ENCODE measurements at places on chromosomes 3 and 15.

DNA sequence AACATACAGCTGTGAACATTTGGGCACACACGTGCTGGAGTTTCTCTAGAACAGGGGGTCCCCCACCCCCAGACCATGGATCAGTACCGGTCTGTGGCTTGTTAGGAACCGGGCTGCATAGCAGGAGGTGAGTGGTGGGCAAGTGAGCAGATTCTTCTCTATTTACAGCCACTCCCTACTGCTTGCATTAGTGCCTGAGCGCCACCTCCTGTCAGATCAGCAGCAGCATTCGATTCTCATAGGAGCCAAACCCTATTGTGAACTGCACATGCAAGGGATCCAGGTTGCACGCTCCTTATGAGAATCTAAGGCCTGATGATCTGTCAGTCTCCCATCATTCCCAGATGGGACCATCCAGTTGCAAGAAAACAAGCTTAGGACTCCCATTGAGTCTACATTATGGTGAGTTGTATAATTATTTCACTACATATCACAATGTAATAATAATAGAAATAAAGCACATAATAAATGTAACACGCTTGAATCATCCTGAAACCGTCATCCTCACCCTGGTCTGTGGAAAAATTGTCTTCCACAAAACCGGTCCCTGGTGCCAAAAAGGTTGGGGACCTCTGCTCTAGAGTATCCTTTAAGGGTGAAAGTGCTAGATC lies 25.8 kb downstream of the CHRM5 start:
- peak; percentile 19 for DNase-seq

DNA sequence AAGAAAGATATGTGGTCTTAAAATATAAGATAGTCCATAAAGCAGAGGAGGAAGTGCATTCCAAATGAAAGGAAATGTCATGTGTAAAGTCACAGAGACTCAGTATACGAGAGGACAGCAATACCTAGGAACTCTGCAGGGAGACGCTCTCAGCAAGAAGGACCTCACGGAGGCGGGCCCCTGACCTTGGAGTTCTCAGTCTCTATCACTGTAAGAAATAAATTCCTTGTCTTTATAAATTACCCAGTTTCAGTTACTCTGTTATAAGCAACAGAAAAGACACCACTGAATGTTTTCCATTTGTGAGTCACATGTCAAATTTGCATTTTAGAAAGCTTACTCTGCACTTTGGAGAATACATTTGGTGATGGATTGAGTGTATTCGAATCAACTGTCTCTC lies 140.6 kb downstream of the GBE1 start:
- no peak for DNase-seq

- DNase-seq = peak; percentile 99
Observed at GRCh38 chr3:17742102-17742879, at the start of gene TBC1D5. TBC1D5 (minus strand) TSS chr3:17742631; CDS start chr3:17508570, 234,061 bp downstream.

GRCh38 chr3:138434875-138435772 lies 708 bp downstream of the ESYT3 start:
- DNase-seq = no peak

- DNase-seq = no peak
Observed at GRCh38 chr3:3902161-3902560, 102.9 kb downstream of the LRRN1 start.

- no peak for DNase-seq
Observed at GRCh38 chr15:47814620-47815019, 97.3 kb downstream of the SEMA6D start.

DNA sequence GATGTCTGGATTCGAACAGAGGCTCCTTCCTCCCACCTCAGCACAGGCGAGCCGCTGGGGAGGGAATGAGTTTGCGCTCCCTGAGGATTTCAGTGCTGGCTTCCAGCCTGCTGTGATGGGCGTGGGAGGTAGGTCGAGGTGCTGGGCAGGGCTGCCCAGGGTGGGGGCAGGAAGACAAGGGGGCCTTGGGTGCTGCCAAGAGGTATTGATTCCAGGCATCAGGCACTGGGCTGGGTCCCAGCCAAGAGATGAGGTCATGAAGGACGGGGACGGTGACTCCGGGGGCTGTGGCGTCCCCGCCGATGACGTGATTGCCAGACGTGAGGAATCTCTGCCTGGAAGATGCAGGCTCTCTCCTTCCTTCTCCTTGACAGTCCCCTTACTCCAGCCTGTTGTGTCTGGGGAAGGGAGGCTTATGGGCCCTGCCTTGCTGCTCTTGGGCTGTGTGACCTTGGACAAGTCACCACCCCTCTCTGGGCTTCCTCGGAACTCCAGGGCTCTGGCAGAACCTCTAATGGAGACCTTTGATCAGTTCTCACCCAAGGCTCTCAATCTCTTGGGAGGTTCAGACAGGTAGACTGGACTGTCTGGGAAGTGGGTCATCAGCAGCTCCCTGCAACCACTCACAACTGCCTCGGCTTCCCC lies 116.8 kb downstream of the FBLN2 start:
- DNase-seq = no peak
